ENCODE measurements at places on chromosomes 12 and 14.

DNA sequence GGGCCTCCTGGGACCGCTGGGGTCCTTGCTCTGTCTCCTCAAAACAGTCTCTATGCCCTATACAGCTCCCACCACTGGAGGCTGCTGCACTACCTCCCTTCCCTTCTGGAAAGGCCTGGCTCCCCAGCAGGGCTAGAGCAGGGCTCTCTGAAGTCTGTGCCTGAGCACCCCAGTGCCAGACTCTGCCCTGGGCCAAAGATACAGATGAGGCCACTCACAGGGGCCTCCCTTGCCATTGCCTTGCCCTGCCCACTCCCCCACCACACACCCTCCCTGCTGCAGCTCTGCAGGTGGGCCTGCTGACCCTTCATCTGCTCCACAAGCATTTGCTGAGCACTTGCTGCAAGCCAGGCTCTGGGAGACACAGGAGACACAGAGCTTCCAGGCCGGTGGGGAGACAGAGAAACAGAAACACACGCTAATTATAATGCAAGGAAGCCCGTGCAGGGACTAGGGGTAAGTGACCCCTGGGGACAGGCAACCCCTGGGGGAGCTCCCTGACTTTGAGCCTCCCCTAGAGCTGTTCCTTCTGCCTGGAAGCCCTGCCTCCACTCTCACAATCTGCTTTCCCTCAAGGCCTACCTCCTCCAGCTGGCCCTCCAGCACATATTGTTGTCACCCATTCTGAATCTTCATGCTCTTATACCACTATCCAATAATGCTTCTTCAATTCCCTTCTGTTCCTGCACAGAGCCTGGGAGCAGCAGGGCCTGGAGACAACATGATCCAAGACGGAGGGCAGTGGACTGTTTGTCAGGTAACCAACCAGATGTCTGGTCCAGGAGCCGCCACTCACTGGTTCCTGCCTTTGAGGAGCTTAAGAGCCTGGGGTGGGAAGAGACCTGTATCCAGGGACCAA, 32.6 kb upstream of the PNMA1 start:
- no peak for DNase-seq

DNA sequence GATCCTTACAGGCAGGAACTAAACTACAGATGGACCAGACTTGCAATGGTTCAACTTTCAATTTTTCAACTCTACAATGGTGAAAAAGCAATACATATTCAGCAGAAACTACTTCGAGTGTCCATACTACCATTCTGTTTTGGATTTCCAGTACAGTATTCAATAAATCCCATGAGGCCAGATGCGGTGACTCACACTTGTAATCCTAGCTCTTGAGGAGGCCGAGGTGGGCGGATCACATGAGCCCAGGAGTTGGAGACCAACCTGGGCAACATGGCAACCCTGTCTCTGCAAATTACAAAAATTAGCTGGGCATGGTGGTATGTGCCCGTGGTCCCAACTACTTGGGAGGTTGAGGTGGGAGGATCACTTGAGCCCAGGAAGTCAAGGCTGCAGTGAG, 336.1 kb downstream of the MED13L start:
- no peak for DNase-seq

GRCh38 chr12:59937148-59937547, 341.3 kb downstream of the SLC16A7 start:
- DNase-seq, result no peak

DNA sequence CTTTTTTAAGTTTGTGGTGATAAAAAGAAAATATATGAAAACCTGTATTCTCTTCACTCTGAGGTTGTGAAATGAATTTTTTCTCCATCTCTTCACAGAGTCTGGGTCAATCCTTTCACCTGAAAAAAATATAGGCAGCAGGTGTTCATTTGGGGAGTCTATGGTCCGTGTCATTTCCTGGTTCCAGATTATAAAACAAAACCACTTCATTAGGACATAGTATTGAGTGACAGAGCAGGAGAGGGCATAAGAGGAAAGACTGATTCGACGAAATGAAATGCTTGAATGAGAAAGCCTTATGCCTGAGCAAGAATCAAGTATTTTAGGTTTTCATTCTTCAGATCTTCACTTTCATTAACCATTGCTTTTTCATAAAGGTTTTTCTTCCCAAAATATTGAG, 51.8 kb upstream of the NUAK1 start:
- no peak for DNase-seq

GRCh38 chr14:72213424-72213823, 281.2 kb downstream of the RGS6 start:
- no peak for DNase-seq

DNA sequence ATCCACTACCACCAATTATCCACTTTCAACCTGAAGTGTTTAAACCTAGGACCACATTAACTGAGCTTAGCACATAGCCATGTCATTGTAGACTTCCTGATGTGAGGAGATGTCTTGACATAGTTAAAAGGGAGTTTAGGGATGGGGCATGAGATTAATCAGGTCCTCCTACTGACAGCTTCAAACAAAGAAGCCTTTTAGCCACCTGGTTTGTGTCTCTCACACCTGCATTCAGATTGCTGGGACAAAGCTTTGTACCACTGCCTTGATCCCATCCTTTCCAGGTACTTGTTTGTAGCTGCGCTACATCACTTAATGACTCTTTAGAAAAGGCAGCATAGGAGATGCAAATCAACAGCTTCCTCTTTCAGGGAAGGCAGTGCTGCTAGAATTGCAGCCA, 340.7 kb upstream of the DDHD1 start:
- no peak for DNase-seq

GRCh38 chr12:95415451-95415850, 58.5 kb upstream of the METAP2 start:
- no peak for DNase-seq

GRCh38 chr14:54566410-54567223, at the start of gene SAMD4A:
SAMD4A (plus strand) TSS chr14:54567128; CDS start chr14:54567917, 789 bp downstream.
- DNase-seq, result peak; percentile 71

GRCh38 chr12:77070382-77070781, 5.0 kb upstream of the E2F7 start:
- no peak for DNase-seq

GRCh38 chr14:37140176-37140575, 32.2 kb downstream of the SLC25A21 start:
- DNase-seq, result no peak

- no peak for DNase-seq
Measured at GRCh38 chr12:114982760-114983159, 298.8 kb upstream of the TBX3 start.

DNA sequence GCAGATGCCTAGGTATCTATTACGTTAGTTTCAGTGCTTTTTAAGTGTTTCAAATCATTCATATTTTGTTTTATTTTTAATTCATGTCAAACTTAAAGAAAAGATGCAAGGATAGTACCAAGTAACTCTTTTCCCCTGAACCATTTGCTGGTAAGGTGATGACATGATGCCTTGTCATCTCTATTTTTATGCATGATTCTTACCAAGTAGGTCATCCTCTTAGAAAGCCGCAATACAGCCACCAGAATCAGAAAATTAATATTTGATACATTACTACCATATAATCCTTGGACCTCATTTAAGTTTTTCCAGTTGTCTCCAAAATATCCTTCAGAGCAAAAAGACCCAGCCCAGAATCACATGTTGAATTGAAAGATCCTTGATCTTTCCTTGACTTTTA, 22.3 kb downstream of the ATP5MC2 start:
- DNase-seq, result no peak

GRCh38 chr12:90275088-90275487, 566.5 kb upstream of the ATP2B1 start:
- no peak for DNase-seq

DNA sequence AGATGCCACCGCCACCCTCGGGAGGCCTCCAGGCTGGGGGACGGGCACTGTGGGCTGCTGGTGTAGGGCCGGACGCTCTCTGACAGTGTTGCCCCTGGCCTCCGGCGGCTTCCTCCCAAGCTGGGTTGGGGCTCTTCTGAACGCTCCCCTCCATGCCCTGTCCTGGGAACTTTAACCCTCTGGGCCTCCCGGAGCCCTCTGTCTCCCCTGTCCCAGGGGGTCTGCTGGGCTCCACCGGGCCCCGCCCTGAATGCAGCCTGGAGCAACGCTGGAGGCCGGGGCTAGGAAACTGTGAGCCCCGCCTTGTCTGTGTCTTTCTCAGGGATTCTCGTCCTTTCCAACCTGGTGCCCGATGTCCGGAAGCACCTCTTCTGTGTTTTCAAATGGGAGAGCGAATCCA, 45.7 kb upstream of the FBRSL1 start:
- no peak for DNase-seq

DNA sequence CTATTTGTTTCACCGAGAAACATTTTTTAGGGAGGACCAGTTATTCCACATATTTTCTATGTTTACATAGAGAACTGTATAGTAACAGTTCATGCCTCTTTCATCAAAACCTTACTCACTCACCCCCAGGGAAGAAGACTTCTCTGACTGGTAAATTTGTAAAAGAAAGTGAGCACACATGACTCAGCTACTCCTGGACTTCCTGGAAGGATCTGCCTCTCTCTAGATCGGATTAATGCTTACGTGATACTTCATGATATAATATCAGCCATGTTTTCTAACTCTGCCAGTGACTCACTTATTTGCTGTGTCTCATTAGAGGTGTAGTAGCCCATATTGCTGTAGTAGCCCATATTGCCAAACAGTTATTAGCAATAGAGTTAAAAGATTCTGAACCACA, 494.3 kb upstream of the ATXN7L3B start:
- DNase-seq, result no peak

- no peak for DNase-seq
Measured at GRCh38 chr12:127191129-127191528, 1075.8 kb upstream of the TMEM132C start.

GRCh38 chr12:53105256-53105655, 2.0 kb downstream of the SOAT2 start:
- no peak for DNase-seq

DNA sequence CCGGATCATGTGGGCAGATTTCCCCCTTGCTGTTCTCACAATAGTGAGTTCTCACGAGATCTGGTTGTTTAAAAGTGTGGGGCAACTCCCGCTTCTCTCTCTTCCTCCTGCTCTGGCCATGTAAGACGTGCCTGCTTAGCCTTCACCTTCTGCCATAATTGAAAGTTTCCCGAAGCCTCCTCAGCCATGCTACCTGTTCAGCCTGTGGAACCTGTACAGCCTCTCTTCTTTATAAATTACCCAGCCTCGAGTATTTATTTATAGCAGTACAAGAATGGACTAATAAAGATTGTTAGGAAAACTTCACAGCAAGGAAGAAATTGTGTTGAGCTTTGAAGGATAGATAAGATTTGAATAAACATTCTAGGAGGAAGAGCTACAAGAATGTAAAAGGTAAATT, 52.1 kb downstream of the KDM5A start:
- DNase-seq, result no peak

All from activated naive CD8-positive, alpha-beta T cell treated with anti-CD3 and anti-CD28 coated beads for 36 hours (primary cell).